CD4-positive, alpha-beta T cell (primary cell): ENCODE measurements at places on chromosomes 1 and 21. TPM values are rescaled to one million over a fixed set of nuclear protein-coding genes. Genes with fewer than 3 reads are reported as not detected.

DNA sequence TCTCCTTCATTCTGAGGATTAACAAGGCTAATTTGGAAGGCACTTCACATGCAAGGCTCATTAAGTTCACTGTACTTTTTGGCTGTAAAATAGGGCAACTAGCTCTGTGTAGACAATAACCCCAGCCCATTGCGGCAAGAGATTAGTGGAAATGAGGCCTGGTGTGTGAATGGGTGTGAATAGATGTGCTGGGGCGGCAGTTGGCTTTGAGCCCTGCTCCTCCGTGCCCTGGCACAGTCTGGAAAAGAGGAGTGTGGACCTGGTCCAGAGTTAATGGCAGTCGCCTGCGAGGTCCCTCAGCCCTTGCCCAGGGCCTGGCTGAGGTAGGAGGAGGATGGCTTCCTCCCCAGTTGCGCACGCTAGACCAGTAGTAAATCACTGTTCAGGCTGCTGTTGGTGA is 4.8 kb downstream of the KISS1 start:
- H3K4me1 ChIP-seq, result peaks cover 22% of the 10 kb centered on the region
- H3K27ac ChIP-seq, result no peak overlapping the region
- no peak overlapping the region for H3K4me3 ChIP-seq
- no peak for DNase-seq

DNA sequence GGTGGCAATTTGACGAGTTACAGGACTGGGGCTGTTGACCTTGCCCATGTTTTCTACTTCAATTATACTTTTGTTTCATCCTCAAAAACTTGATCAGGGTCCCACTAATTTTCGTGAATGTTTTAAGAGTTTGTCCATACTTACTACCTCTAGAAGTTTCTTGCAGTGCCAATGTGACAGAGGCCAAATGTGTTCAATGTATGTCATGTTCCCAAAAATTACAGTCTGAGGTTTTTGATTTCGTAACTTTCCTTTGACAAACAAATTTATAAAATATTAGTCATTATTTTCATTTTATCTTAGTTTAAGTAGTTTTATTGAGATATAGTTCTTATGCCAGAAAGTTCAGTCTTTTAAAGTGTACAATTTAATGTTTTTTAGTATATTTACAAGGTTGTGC is 15.3 kb downstream of the VPS13D start:
- H3K27me3 ChIP-seq, result no peaks in the 10 kb centered on the region
- no peak for DNase-seq
- peaks cover 67% of the 10 kb centered on the region for H3K36me3 ChIP-seq
- no peak overlapping the region for H3K27ac ChIP-seq

ARHGAP30 gene
- total RNA-seq, result 78.9 TPM

RHOU gene
- total RNA-seq, result 1.2 TPM

HLX gene
- 0.39 TPM for total RNA-seq

OPRD1 gene
- total RNA-seq, result not detected

- H3K4me1 ChIP-seq, result peaks cover 20% of the 10 kb centered on the region
- no peak for DNase-seq
- H3K36me3 ChIP-seq, result no peaks in the 10 kb centered on the region
- H3K27me3 ChIP-seq, result no peaks in the 10 kb centered on the region
- H3K4me3 ChIP-seq, result no peak overlapping the region
- no peak overlapping the region for H3K27ac ChIP-seq
These were observed 36.1 kb downstream of the DNTTIP2 start for GRCh38 chr1:93842750-93843500.

ZMPSTE24 gene
- 8.7 TPM for total RNA-seq

KRTAP19-1 gene
- not detected for total RNA-seq

S100A7A gene
- not detected for total RNA-seq

GRCh38 chr1:45001011-45001481 is 10.1 kb downstream of the HECTD3 start:
- DNase-seq, result no peak
- no peak overlapping the region for H3K4me3 ChIP-seq
- peaks cover 41% of the 10 kb centered on the region for H3K36me3 ChIP-seq
- H3K4me1 ChIP-seq, result no peaks in the 10 kb centered on the region

GRCh38 chr21:39911286-39912199 is 44.3 kb downstream of the PCP4 start:
- no peaks in the 10 kb centered on the region for H3K36me3 ChIP-seq
- no peak for DNase-seq
- no peak overlapping the region for H3K27ac ChIP-seq
- no peak overlapping the region for H3K4me3 ChIP-seq
- no peaks in the 10 kb centered on the region for H3K27me3 ChIP-seq
- H3K4me1 ChIP-seq, result no peaks in the 10 kb centered on the region

NDUFS5 gene
- 153 TPM for total RNA-seq

DNA sequence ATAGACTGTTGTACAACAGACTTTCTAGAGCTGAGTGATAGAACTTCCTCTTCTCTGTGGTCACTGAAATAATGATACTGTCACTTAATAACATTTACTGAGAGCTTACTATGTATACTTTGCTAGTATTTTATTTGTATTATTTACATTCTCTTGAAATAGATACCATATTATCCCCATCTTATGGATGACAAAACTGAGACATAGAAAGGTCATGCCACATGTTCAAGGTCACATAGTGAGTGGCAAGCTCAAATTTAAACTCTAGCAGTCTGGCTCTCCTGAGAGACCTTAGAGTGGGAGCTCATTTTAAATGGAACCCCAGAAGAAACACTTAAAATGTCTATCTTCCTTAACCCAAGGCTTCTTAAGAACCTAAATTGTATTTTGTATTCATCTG is 266.6 kb upstream of the CAMK1G start:
- H3K4me1 ChIP-seq, result no peaks in the 10 kb centered on the region
- peaks cover 3% of the 10 kb centered on the region for H3K27me3 ChIP-seq
- H3K36me3 ChIP-seq, result no peaks in the 10 kb centered on the region
- H3K27ac ChIP-seq, result no peak overlapping the region
- no peak for DNase-seq
